NCI-H2107 (cell line): ENCODE measurements at places on chromosomes 2 and 18.

GRCh38 chr2:182542501-182543258 lies 115.8 kb upstream of the PDE1A start:
- no peak for DNase-seq

DNA sequence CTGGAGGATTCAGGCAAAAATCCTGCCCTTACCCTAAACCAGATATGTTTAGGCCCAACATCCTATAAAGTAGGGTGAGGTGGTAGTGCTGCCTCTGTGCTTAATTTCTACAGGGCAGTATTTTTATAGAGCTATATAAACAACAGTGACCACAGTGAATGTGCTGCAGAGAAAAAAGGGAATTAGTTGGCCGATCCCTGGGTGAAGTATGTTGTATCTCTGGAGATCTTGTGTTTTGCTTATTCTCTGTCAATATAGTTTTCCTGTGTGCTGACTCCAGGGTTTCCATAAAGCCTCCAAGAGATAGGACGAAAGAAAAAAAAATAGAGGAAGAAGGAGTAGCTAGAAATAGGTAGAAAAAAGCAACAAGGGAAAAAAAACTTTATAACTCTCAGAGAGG lies 88.9 kb upstream of the THOC1 start:
- no peak for DNase-seq

DNA sequence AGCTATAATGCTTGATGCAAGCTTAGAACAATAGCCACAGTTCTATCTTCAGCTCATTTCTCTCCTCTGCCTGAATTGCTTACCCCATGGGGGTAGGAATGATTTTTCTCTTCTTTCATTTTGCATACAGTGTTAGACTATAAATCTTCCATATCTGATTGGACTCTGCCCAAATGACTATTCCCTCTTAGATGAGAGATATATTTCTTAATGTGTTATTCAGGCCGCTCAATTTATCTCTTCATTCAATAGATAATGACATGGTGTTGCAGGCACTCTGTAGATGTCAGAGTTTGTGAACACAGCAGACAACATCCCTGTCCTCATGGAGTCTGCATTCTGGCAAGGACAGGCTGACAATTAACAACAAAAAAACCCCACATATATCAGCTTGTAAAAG lies 443.7 kb upstream of the CELF4 start:
- DNase-seq = no peak

DNA sequence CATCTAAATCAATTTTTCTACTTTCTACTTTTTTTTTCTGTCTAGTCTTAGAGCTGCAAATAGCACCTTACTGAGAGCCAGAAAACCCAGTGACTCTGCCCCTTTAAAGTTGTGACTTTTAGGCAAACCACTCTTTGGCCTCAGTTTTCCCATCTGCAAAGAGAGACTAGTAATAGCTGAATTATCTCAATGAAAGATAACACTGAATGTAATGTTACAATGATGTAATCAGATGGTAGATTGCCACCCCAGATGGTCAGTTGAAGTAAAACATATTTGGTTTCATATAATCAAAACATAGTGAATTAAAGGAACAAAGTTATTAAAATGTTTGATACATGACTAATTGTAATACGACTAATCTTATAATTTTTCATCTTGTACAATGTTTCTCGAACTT lies 5.0 kb upstream of the APCDD1 start:
- DNase-seq = no peak

DNA sequence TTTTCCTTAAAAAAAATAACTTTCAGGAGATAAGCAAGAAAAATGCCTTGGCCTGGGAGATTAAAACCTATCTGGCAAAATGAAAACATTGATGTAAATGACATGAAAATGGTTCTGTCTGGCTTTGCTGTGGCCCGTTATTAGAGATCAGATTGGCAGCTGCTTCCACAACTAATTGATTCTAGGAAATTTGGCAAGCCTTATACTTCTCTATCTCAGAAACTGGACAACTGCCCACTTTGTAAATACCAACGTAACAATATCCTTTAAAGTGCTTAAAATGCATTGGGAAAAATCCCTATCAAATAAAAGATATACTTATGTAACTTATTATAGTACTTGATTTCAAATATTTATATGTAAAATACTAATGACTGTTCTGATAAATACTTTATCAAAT lies 14.2 kb upstream of the SKA1 start:
- DNase-seq = no peak

DNA sequence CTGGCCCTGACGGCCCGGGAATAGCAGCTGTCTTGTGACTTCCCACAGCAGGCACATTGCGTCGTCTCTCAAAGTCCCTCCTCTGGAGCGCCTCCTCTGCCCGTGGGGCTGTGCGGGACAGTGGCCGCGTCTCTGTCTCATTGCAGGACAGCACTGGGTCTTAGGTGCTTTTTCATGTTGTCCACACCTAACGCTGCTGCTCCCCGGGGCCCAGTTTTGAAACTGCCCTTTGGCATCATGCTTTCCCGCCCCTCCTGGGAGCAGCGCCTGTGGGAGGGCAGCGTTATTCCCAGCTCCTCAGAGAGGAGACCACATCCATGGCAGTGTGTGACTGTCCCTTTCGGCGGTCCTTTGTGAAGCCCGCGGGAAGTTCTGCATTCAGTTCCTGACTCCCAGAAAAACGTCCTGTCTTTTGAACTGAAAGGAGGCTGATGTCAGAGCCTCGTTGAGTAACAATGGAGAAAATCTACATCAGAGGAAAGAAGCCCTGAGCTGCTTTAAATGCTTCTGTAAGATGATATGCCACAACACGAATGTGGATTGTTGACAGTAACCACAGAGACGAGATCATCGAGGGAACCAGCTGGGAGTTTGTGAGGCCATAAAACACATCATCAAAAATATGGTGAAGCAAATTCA lies 226.0 kb downstream of the FAM210A start:
- DNase-seq = peak; percentile 50

DNA sequence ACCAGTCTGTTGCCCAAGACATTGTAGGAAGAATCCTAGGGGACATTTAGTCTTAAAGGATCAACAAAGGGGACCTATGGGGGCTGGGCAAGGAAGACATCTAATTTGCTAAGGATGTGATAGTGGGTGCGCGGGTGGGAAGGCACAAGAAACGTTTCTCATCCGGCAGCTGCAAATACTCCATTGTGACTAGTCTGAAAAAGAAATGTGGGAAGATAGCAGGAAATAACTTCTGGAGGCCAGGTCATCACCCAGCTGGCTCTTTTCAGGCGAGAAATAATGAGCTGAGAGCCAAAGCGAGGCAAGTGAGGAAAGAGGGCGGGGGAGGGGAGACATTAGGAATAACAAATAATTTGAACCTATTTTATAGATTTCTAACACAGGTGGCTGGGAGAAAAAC lies 70.3 kb upstream of the NCK2 start:
- no peak for DNase-seq

DNA sequence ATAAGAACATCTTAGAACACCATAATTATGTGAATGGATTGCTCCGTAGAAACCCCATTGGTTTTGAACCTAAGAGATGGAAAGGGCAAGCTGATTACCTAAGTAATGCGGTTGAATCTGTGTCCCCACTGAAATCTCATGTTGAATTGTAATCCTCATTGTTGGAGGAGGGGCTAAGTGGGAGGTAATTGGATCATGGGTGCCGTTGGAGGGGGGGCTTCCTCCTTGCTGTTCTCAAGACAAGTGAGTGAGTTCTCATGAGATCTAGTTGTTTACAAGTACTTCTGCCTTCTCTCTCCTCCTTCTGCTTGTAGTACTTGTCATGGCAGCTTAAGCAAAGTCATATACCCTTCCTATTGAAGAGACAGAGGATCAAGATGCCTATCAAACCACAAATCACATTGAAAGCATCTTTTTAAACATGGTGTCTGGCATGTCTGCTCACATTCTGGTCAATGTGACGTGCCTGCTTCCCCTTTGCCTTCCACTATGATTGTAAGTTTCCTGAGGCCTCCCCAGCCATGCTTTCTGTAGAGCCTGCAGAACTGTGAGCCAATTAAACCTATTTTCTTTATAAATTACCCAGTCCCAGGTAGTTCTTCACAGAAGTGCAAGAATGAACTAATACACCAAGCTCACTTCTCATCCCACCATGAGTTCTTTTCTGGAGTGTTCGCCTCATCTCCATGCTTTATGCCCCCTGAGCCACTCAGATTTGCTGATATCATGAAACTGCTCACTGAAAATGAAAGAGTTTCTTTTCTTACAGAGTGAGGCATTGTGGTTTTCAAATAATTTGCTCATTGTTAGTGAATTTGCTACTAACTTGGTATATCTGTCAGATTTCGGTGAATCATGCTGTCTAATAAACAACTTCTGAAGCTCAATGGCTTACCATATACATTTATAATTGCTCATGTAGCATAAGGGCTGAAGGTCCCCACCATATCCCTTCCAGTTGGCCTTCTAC lies 23.6 kb downstream of the KCNE4 start:
- no peak for DNase-seq

DNA sequence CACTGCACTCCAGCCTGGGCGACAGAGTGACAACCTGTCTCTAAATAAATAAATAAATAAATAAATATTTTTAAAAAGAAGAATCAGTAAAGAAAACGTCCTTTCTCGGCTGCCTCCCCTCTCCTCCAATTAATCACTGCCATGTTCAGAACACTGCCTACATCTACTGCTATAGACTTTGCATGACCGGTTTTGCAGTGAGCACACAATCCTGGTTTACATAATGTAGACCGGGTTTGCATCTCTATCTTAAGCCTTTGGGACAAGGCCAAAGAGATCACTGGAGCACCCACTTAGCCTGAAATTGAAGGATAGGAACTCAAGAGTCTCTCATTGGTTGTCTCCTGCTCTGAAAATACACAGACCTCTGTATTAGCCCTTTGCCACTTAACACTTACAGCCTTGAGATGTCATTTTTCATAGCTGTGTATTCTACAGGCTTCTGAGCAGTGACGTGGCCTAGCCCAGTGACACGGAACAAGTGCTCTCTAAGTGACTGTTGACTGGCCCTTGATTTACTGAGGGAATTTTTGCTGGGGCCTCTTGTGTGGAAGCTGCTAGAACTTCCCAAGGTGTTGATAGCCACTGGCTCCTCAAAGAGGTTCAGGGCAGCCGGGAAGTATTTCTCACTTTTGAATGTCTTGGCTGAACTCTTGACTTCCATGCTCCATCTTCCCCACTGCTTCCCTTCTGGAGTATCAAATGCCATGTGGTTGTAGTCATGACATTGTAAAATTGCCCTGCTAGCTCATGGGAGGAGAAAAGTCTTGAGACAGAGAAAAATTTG lies 45.3 kb upstream of the CCBE1 start:
- DNase-seq = no peak

DNA sequence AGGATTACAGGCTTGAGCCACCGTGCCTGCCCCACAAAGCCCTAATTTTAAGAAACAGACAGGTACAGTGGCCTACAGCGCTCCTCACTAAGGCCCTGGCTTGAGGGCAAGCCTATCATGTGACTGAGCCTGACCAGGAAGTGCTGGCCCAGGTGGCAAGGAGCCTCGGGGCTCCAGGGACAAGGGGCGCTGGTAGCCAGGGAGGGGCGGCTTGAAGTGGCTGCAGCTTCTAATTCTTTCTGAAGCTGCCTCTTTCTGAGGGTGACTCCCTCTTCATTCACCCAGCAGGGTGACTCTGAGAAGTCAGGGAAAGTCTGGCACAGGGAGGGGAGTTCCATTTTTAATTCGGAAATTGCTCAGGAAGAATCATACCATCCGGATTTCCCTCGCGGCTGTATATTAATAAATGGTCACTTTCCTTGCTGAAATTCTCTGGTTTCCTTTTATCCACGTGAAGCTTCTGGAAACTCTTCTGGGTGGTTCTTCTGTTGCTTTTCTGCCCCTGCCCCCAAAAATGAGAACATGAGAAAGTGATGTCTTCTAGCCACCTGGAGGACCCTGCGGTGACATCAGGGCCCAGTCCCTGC lies 115.7 kb downstream of the FAM210A start:
- DNase-seq = no peak

DNA sequence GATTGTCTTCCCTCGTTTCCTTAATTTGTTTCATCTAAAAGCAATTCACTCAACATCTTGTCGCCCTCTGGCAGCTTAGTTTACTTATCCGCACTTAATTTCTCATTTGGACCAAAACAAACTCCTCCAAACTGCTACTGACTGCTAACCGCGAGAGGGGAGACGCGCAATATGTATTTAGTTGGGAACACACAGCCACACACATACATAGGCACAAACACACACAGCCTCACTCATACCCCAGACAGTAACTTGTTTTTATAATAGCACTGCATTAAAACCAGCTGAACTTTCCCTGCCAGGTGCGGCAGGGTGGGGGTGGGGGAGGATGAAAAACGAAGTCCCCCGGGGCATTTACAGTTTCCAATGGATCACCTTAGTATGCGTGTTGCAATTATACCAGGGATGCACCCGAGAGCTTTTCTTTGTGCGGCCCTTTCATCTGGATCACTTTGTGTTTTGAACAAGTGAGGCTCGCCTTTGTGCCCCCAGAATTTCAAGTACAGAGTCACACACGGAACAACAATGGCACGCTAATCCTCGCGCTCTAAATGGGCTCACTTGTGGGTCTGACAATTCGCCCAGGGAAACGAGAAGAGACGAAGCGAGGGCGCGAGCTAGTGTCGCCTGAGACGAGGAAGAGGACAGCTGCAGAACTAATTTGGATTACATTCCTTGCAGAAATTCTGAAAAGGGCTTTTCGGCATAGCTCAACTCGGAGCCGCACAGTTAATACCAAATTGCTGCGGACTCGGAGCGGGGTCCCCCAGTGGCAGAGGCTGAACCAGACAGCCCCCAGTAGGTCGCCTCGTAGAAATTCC lies 2.4 kb downstream of the ERBB4 start:
- DNase-seq = no peak

DNA sequence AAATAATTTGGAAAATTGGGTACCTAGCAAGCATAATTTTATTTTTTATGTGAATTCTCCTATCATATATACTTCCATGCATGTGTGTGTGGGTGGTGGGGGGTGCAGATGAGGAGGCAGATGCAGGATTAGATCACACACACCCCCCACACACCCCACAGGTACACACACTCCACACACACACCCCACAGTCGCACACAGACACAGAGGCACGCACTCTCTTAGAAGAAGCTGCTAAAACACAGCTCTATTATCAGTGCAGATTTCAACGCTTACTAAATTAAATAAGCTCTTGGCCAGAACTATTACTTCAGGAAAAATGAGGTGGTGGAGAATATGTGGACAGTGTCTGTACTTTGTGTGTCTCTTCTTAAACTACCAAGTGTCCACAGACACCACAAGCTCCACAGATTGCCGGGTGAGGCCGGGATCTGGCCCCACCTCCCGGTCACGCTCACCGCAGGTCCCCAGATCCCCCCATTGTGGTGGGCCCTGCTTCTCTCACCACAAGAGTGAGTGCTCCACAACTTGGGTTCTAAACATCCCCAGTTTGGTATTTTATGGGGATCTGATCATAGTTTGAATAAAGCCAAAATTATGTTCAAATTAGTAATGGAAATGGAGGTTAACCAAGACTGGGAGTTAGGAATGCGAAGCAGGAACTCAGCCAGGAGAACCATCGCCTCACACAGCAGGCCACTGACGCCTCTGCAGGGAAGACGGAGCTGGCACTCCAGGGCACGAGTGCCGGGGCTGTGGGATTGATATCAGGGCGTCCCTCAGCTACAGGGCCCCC lies 102.1 kb downstream of the PXDN start:
- no peak for DNase-seq

- DNase-seq = no peak
These were observed 439.6 kb downstream of the ERBB4 start for GRCh38 chr2:212098966-212099365.
